Endothelial cell (in vitro differentiated cells): ENCODE measurements at places on chromosomes 1 and 21. TPM values are rescaled to one million over a fixed set of nuclear protein-coding genes. Genes with fewer than 3 reads are reported as not detected.

Gene FNDC5
- total RNA-seq: 5.5 TPM

Gene TMPRSS2
- total RNA-seq: 46.3 TPM

Gene PPFIA4
- total RNA-seq: 4.0 TPM

Gene SAMD11
- not detected for total RNA-seq

Gene TMEM52
- 0.92 TPM for total RNA-seq

Gene NDUFS2
- total RNA-seq: 93.1 TPM

Gene TEKT2
- 0.80 TPM for total RNA-seq

Gene MSH4
- total RNA-seq: 0.44 TPM

Gene AMY1A
- total RNA-seq: not detected

Gene LCE1C
- not detected for total RNA-seq

Gene AMPD1
- not detected for total RNA-seq

Gene UMODL1
- total RNA-seq: not detected

Gene LRRN2
- 71.1 TPM for total RNA-seq

Gene LIN28A
- total RNA-seq: 107 TPM

Gene DMRTA2
- total RNA-seq: not detected

Gene HES3
- total RNA-seq: not detected

Gene LCE2C
- total RNA-seq: not detected

Gene C1orf185
- not detected for total RNA-seq

Gene GLUL
- total RNA-seq: 472 TPM

Gene CD1E
- not detected for total RNA-seq

Gene RAB25
- total RNA-seq: 1.6 TPM

Gene METTL18
- total RNA-seq: 7.0 TPM

Gene TNNI3K
- total RNA-seq: not detected

Gene KLF17
- total RNA-seq: 0.23 TPM
